ENCODE measurements at places on chromosomes 7 and 10.

DNA sequence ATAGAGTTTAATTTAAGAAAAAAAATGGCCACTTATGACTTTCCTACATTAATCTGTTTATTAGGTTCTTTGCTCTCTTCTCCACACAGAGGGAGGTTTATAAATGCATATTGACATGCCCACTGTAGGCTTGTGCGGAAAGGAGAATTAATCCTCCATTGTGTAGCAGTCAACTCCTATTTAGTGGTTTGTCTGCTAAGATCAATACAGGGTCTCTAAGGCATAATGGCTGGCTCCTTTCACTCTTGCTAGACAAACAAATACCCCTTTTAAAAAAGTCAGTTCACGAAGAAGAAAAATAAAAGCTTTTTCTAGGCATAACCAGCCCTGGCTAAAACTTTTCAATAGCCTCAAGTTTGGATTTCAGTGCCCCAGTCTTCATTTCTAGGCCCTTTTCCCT is 141.6 kb downstream of the TSPAN12 start:
- no peak for DNase-seq

GRCh38 chr10:17235136-17235535 is 7.1 kb downstream of the VIM start:
- DNase-seq = no peak

GRCh38 chr7:112214883-112215282 is 8.4 kb downstream of the ZNF277 start:
- DNase-seq = no peak

DNA sequence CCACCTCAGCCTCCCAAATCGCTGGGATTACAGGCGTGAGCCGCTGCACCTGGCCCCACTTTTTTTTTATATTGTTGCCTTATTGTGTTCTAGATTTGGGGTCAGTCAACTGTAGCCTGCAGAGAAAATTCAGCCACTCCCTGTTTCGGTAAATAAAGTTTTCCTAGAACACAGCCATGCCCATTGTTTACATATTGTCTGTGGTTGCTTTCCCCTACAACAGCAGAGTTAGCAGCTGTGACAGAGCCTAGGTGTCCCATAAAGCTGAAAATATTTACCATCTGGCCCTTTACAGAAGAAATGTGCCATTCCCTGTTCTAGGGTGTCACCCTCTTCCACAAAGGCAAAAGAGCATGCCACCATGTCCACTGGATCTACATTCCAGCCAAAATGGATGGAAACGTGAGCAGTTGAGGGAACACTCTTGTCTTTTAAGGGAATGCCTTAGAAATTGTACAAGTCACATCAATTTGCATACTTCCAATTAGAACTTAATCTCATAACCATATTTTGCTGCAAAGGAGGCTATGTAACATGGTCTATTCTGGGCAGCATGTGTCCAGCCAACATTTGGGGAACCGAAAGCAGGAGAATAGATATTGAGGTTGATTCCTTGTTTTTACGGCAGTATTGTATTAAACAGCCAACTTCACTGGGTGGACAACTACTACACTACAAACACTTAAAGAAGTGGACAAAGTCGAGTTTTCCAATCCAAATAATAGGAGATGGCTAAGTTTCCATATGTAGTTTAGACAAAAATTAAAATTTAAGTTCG is 11.0 kb upstream of the BLVRA start:
- no peak for DNase-seq

All from hindlimb muscle (tissue), 1 donor.